NCI-H2227 treated with DMSO at 0.1 percent for 48 hours (cell line): ENCODE measurements at places on chromosomes 7 and 10.

GRCh38 chr7:121084748-121085336 is 96.3 kb downstream of the CPED1 start:
- DNase-seq = no peak

DNA sequence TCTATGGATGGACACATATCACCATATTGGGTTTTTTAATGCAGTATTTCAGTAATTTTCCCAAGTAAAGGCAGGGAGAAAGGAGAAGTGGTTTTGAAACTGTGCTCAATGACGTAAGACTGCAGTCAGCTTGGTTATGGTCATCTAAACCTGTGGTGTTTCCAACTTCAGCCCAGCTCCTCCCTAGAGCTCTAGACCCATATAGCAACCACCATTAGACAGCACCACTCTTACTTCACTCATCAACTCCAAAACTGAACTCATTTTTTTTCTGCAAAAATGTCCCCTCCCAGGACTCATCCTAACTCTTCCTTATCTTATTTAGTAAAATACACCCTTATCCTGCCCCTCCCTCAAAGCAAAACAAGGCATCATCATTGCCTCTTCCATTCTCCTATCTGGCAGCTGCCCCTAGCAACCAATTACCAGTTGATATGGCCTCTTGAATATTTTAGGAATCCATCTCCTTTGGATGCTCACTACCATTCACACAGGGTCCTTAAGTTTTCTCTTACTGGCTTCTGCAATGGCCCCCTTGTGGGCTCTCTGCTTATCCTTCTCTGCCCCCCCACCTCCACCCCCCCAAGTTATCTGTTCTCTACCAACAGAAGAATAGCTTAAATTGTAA is 1.5 kb upstream of the RALA start:
- DNase-seq = no peak

DNA sequence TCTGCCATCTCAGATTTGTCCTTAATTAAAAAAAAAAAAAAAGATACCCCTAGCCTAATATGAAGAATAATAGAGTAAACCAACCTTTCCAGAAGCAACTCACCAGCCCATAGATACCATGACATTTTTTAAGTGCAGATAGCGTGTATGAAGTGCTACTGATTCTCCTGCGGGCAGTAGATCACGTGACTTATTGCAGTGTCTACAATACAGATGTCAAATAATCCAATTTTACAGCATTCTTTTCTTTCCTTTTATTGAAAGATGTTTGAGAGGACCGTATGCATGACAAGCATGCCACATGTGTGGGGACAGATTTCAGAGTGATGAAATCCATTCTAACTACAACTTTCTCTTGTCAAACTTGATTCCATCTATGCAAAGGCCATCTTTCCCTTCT is 232.9 kb upstream of the SP4 start:
- DNase-seq = no peak

- DNase-seq = no peak
Observed at GRCh38 chr7:151060416-151061212, 1.2 kb downstream of the SLC4A2 start.

DNA sequence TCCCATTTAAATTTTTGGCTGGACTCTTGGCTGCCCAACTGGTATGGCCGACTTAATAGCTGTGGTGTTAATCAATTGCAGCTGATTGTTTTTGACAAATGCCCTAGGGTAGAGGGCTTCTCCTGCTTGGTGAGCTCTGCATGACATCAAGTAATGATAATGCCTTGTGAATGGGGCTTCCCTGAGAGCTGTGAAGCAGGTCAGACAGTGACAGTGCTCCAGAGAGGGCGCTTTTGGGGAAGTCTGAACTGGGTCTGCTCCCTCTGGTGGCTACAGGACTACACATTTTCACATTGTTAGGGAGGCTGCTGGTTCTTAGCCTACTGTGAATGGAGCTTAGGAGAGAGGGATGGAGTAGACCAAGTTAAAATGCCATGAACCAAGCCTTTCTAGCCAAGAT is 98.8 kb downstream of the SDK1 start:
- no peak for DNase-seq

GRCh38 chr10:100204370-100204769 is 18.5 kb upstream of the ERLIN1 start:
- no peak for DNase-seq

DNA sequence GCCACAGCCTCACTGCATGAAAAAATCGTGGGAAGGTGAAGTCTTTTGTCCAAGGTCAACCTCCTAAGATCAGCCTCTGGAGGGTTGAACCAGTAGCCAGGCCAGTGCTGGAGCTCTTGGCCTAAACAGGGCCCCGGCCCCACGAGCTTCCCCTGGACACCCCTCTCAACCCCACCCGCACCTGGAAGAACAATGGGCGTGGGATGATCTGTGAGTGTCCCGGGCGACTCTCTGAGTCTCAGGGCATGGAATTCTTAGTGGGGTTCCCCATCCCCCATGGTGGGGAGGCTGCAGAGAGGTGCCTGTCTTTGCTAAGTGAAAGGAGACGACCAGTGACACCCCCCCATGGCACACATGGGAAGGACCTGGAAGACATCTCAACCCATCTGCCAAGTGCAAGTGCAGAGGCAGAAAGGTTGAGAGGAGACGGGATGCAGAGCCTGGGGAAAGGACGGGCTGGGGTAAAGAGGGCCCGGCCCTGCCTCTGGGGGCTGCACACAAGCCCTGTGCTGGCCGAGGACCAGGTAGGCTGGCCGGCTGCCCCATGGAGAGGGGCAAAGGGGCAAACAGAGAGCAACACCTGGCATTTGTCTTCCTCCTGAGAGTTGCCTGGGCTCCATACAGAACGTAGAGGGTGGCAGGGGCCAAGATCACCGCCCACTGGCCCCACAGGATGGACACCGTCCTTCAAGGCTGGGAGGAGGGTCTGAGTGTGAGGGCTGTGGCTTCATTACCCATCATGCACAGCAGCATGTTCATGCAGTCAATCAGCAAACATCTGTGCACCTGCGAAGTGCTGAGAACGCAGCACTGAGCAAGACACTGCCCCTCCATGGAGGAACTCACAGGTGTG is 163.0 kb upstream of the PPP2R2D start:
- DNase-seq = no peak

DNA sequence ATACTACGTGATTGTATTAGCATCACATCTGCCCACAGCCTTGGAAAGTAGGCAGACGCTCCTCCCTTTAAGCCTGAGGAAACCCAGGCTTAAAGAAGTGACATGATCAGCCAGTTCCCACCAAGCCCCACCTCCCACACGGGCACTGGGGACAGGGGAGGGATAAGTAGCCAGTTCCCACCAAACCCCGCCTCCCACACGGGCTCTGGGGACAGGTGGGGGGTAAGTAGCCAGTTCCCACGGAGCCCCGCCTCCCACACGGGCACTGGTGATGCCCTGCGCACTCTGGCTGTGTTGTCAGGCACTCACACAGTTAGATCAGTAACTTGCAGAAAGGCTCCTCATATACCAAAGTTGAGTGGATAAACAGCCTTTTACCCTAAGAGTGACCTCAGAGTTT is 606.8 kb downstream of the PTPRN2 start:
- DNase-seq = no peak

DNA sequence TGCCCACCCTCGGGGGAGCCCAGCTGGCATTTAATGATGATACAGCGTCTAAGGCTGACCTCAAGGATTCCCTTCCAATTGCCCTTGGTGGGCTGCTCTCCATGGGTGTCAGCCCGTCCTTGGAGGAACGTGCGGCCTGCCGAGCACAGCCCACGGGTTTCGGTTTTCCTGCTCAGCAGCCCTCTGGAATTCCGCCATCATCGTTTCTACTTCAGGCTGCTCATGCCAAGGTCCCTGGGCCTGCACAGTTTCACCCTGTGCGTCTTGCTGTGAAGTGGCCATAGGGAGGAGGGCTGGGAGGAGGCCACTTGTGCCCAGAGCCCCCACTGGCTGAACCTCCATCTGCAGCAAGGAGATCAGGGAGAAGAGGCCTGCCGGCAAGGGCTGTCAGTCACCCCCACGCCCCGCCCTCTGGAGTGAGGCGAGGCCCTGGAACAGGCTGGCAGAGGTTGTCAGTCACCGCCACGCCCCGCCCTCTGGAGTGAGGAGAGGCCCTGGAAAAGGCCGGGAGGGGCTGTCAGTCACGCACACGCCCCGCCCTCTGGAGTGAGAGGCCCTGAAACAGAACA is 82.8 kb downstream of the CHST15 start:
- no peak for DNase-seq

DNA sequence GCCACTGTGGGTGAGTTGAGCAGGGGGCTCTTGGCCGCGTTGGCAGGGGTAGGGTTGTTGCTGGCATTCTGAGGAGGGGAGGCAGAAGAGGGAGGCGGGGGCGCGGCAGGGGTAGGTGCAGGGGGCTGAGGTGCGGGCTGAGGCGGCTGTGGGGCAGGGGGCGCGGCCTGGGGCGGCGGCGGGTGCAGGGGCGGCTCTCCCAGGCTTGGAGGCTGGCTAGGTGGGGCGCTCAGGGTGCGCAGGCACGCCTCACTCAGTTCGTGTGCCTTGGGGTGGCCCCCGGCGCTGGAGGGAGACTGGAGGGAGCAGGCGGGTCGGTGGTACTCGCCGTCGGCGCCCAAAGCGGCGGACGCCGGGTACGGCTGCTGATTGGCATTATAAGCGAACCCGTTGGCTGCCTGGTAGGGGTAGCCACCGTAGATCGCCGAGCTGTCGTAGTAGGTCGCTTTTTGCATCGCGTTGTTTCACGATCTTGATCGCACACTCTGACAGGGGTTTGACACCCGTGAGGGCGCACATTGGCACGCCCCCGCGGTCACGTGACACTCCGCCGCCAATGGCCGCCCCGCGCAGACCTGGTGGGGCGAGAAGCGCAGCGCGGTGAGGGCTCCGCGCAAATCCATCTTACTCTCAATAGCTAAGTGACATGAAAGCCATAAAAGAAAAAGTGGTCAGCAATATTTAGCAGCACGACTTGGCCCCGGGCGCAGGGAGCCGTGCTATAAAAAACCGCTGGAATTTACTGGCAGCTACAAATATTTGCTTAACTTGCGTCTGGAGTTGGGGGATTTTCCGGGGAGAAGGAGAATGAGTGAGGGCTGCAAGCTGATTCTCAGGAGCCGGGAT is 7.9 kb upstream of the HOXA2 start:
- DNase-seq = no peak

DNA sequence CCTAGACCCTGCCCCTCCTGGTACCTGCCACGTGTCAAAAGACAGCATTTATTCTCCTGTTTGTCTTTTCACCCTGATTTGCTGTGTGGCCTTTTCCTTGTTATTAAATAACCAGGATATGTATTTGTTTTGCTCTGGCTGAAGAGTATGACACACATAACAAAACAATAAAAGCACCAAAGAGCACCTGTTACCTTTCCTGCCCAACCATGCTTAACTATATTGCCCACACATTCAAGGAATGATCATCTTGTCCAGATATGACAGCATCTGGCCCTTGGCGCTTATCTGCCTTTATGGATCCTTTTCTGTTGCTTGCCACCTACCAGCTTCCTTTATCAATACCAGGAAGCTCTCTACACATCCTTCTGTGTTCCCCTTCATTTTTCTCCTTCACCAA is 357.7 kb downstream of the FGFR2 start:
- no peak for DNase-seq

GRCh38 chr10:76136961-76137360 is 705.5 kb downstream of the LRMDA start:
- no peak for DNase-seq

- DNase-seq = no peak
Observed at GRCh38 chr10:96770987-96771386, 50.7 kb upstream of the PIK3AP1 start.

DNA sequence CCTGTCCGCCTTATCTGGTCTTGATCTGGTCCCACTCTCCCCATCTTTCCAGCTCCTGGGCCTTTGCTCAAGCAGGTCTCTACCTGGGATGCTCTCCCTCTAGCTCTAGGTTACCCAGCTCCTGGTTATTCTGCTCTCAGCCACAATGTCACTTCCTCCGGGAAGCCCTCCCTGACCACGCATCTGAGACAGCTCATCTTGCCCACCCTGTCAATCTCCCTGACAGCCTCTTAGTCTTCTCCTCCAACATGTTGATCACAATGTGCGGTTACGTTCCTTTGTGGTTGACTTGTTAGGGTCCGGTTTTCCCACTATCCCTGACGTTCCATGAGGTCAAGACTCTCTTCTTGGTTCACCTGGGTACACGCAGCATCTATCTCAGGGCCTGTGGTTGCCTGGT is 55.6 kb downstream of the GOLGA7B start:
- no peak for DNase-seq

DNA sequence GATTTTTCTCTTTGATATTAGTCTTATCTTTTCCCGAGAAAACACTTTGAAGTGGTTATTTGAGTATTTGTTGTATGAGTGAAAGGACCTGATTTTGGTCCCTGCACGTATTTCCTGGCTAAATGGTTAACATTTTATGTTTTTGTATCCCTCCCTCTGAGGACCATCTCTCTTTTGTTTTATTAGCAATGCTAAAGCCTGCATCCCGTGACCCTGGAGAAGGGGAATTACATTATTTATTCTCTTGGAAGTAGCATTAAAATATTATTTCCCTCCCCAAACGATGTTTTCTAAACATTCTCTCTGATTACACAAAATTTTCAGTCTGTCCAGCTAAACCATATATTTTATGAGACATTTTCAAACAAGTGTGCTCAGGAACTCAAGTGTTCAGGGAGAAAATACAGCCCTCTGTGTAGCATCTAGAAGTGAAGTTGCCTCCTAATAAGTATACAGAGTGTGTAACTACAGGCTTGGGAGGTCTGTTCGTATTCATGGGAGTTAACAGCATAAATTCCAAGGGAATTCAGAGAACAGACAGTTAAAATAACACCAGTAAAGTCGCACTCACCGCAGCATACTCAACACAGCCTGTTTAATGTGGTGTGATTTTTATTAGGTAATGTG is 163.8 kb upstream of the NPVF start:
- DNase-seq = no peak

GRCh38 chr7:67018940-67019339 is 22.3 kb downstream of the TYW1 start:
- no peak for DNase-seq

- DNase-seq = no peak
Observed at GRCh38 chr7:139585042-139585441, 61.6 kb downstream of the CLEC2L start.

- no peak for DNase-seq
Observed at GRCh38 chr10:10500937-10501336, 516.7 kb upstream of the CELF2 start.

- DNase-seq = no peak
Observed at GRCh38 chr7:101780281-101780680, 37.1 kb upstream of the CUX1 start.
